CD4-positive, alpha-beta memory T cell (primary cell): ENCODE measurements at places on chromosomes 2 and 18.

- DNase-seq: no peak
- H3K27ac ChIP-seq: no peak overlapping the region
- H3K36me3 ChIP-seq: no peaks in the 10 kb centered on the region
- no peaks in the 10 kb centered on the region for H3K27me3 ChIP-seq
- H3K4me3 ChIP-seq: no peak overlapping the region
- H3K4me1 ChIP-seq: no peaks in the 10 kb centered on the region
Observed at GRCh38 chr2:101064868-101065549, 62.9 kb downstream of the RPL31 start.

DNA sequence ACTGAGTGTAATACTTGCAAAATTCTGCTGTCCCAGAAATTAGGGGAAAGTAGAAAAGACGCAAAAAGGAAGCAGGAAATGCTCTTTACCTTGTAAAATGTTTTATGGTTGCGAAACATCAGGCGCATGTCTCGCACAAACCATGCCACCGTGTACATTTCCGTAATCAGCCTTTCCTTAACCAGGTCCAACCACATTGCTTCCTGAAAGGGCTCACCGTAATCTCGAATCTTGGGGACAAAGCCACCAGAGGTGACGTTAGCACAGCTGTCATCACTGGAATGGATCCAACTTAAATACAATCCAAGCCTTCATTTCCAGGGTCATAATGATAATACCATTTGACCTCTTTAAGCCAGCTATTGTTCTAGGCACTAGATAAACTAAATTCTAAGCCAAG, 49.3 kb downstream of the SP110 start:
- peaks cover 51% of the 10 kb centered on the region for H3K36me3 ChIP-seq
- peaks cover 4% of the 10 kb centered on the region for H3K4me1 ChIP-seq
- peak; percentile 44 for DNase-seq
- H3K27me3 ChIP-seq: no peaks in the 10 kb centered on the region

- no peak overlapping the region for H3K27ac ChIP-seq
- H3K27me3 ChIP-seq: no peaks in the 10 kb centered on the region
- H3K4me3 ChIP-seq: no peak overlapping the region
- no peaks in the 10 kb centered on the region for H3K36me3 ChIP-seq
- H3K4me1 ChIP-seq: no peaks in the 10 kb centered on the region
Observed at GRCh38 chr2:127911737-127912136, 26.0 kb upstream of the AMMECR1L start.

DNA sequence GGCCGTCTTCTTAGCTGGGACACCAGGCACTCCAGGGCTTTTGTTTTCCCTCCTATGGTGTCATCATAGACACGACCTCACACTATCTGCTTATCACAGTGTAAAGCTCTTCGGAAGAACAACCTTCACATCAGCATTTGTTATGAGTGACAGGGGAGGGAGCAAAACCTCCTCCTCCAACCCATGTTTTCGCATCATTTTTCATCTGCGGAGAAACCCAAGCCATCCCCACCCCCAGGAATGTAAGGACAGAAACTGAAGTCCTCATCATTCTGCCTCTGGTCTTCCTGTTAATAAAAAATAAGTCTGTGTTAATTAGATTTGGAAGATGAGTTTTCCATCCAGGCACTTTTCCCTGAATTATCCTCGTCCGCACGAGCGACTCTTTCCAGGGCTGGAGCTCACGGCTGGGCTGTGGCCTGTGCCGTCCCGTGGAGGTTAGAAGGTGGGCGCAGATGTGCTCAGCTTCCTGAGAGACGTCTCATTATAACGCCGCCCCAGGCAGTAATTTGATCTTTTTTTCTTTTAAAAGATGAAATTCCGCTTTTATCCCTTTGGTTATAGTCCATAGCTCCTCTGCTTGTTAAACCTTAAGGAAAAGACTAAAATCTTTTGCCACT, 101.6 kb upstream of the TMEM18 start:
- H3K27ac ChIP-seq: no peak overlapping the region
- H3K4me3 ChIP-seq: no peak overlapping the region
- DNase-seq: no peak
- H3K4me1 ChIP-seq: no peaks in the 10 kb centered on the region
- no peaks in the 10 kb centered on the region for H3K36me3 ChIP-seq

GRCh38 chr2:203431391-203432185, 103.4 kb downstream of the ABI2 start:
- DNase-seq: no peak
- H3K4me3 ChIP-seq: no peak overlapping the region

- H3K36me3 ChIP-seq: no peaks in the 10 kb centered on the region
- no peaks in the 10 kb centered on the region for H3K27me3 ChIP-seq
- no peak overlapping the region for H3K27ac ChIP-seq
Observed at GRCh38 chr2:31522786-31523185, 58.0 kb downstream of the SRD5A2 start.

DNA sequence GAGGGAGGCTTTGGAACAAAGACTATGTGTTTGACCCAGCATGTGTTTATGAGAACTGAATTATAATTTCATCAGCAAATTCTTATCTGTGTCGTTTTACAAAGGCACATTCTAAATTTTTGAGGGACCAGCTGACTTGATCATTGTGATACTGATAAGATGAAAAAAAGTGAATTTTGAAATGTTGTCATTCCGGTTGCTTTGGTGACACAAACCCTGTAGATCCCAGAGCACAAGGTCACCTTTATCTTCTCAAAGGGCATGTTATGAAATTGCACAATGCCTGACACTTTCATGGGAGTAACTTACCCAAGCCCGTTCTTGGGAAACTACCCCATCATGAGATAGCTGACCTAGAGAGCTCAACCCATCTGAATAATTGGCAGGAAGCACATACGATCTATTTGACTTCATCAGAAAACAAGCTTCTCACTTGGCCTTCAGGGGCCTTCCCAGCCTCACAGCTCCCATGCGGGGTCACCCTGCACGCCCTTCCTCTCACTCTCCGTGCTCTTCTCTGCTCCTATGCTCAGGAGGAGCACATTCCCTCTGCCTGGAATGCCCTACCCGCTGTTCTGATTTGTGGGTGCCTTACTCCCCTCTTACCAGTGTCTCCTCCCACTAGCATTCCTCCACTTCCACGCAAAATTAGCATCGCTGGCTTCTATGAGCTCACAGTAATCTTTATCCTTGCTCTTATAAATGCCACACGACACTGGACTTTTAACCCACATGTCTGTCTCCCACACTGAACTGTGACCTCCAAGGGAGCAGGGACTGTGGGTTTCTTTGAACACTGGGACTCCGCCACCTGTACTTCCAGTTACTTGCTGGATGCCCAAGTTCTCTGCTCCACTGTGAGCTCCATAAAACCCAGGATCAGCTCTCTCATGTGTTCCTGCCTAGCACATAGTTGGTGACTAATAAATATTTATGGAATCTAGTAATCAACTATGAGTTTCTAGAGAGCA, 555.8 kb upstream of the ID2 start:
- no peak overlapping the region for H3K4me3 ChIP-seq
- H3K36me3 ChIP-seq: no peaks in the 10 kb centered on the region
- H3K4me1 ChIP-seq: no peaks in the 10 kb centered on the region
- DNase-seq: no peak
- H3K27ac ChIP-seq: no peak overlapping the region
- H3K27me3 ChIP-seq: no peaks in the 10 kb centered on the region

GRCh38 chr2:177010861-177011260, 201.7 kb upstream of the HNRNPA3 start:
- no peak overlapping the region for H3K27ac ChIP-seq
- H3K27me3 ChIP-seq: no peaks in the 10 kb centered on the region
- DNase-seq: no peak
- H3K36me3 ChIP-seq: no peaks in the 10 kb centered on the region

DNA sequence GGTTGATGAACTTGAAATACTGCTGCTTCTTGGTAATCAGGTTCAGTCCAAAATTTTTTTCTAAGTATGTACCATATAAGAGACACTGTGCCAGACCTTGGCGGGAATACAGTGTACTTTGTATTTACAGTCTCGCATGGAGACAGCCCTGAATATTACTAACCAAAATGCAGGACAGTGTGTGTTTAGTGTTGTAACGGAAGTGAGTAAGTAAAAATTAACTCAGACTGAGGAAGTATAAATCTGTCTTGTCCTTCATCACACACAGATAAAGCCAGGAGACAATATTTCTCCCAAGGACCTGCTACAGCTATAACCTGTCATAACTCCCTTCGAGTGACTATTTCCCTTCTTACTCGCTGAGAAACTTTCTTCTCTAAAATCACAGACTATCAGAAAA, 76.9 kb downstream of the ACTR3 start:
- no peak overlapping the region for H3K27ac ChIP-seq
- H3K4me1 ChIP-seq: no peaks in the 10 kb centered on the region
- no peak for DNase-seq
- peaks cover 4% of the 10 kb centered on the region for H3K36me3 ChIP-seq
- H3K4me3 ChIP-seq: no peak overlapping the region

- no peak overlapping the region for H3K4me3 ChIP-seq
- H3K27ac ChIP-seq: no peak overlapping the region
- H3K36me3 ChIP-seq: no peaks in the 10 kb centered on the region
- peak; percentile 50 for DNase-seq
- no peaks in the 10 kb centered on the region for H3K27me3 ChIP-seq
- H3K4me1 ChIP-seq: no peaks in the 10 kb centered on the region
Observed at GRCh38 chr2:237154082-237154638, 68.5 kb downstream of the COPS8 start.

- no peak overlapping the region for H3K27ac ChIP-seq
- no peaks in the 10 kb centered on the region for H3K4me1 ChIP-seq
- H3K4me3 ChIP-seq: no peak overlapping the region
- no peaks in the 10 kb centered on the region for H3K27me3 ChIP-seq
- DNase-seq: no peak
Observed at GRCh38 chr2:180621941-180622918, 358.2 kb upstream of the UBE2E3 start.

DNA sequence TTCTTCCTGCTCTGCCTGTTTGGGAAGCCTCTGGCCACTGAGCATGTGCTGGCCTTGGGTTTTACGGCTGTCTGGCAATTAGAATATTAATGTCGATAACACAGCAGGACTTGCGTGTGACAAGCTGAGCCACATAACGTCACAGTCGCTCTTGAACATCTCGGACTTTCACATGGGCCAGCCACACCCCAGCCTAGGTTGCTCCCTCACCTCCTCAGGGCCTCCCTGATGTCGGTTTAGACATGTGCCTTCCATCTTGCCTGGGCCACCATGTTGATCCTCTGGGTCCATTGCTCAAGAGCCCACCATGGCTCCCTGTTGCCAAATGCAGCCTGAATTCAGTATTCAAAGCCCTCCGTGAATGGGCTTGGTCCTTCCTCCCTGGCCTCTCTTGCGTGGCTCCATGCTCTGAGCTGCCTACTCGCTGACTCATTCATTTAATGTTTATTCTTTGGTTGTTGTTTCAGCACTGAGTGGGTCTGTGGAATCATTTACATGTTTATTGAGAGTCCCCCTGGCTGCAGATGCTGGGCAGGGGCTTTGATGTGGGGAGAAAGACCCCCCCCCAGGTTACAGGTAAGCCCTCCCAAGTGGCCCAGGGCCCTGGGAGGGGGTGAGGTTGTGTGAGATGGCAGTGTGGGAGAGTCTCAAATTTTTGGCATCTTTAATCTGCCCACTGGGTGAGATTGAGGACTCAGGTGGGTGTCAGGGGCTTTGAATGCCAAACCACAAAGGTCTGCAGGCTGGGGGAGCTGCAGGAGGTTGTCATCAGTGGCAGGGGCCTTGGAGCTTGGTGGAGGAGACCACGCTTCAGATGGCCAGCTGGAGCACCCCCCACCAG, 62.0 kb downstream of the ODC1 start:
- no peak overlapping the region for H3K4me3 ChIP-seq
- H3K27ac ChIP-seq: no peak overlapping the region
- no peaks in the 10 kb centered on the region for H3K36me3 ChIP-seq
- peaks cover 96% of the 10 kb centered on the region for H3K4me1 ChIP-seq

- no peak overlapping the region for H3K27ac ChIP-seq
- no peak for DNase-seq
- H3K4me3 ChIP-seq: no peak overlapping the region
- H3K4me1 ChIP-seq: no peaks in the 10 kb centered on the region
- no peaks in the 10 kb centered on the region for H3K36me3 ChIP-seq
- H3K27me3 ChIP-seq: no peaks in the 10 kb centered on the region
Observed at GRCh38 chr2:8267048-8267447, 414.8 kb upstream of the ID2 start.

- no peak for DNase-seq
- H3K27ac ChIP-seq: no peak overlapping the region
- no peak overlapping the region for H3K4me3 ChIP-seq
- no peaks in the 10 kb centered on the region for H3K27me3 ChIP-seq
- no peaks in the 10 kb centered on the region for H3K4me1 ChIP-seq
Observed at GRCh38 chr2:144358979-144359541, 160.9 kb downstream of the ZEB2 start.

GRCh38 chr2:142112757-142113221, 18.0 kb downstream of the LRP1B start:
- H3K4me1 ChIP-seq: no peaks in the 10 kb centered on the region
- H3K36me3 ChIP-seq: no peaks in the 10 kb centered on the region
- H3K27me3 ChIP-seq: no peaks in the 10 kb centered on the region
- no peak overlapping the region for H3K4me3 ChIP-seq
- no peak for DNase-seq

GRCh38 chr2:75190271-75190990, 8.9 kb downstream of the TACR1 start:
- no peaks in the 10 kb centered on the region for H3K36me3 ChIP-seq
- peaks cover 4% of the 10 kb centered on the region for H3K27me3 ChIP-seq
- no peaks in the 10 kb centered on the region for H3K4me1 ChIP-seq
- H3K27ac ChIP-seq: no peak overlapping the region
- H3K4me3 ChIP-seq: no peak overlapping the region

DNA sequence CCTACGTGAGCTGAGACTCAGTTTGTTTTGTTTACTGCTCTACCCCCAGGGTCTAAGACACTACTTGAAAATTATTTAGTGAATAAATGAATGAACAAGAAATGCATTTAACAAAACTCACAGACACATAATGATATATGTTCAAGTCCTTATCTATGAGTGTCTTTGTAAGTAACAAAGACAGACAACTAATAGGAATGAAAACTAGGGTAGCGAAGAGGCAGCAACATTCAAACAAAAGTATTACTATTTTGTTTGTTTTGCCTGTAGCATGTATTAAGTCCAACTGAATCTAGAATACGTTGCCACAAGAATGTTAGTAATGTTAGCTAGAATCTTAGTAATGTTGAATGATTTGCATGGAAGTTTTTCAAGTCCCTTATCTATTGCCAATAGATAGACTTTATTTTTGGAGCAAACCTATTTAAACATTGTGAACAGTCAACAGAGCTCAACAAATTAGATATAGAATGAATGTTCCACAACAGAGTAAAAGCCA, 144.8 kb upstream of the VWC2L start:
- no peak overlapping the region for H3K27ac ChIP-seq
- H3K27me3 ChIP-seq: no peaks in the 10 kb centered on the region
- H3K4me1 ChIP-seq: no peaks in the 10 kb centered on the region
- no peak for DNase-seq

- peaks cover 33% of the 10 kb centered on the region for H3K27me3 ChIP-seq
- peaks cover 14% of the 10 kb centered on the region for H3K4me1 ChIP-seq
- H3K36me3 ChIP-seq: no peaks in the 10 kb centered on the region
- no peak overlapping the region for H3K27ac ChIP-seq
Observed at GRCh38 chr2:236180831-236181453, 12.8 kb upstream of the GBX2 start.

DNA sequence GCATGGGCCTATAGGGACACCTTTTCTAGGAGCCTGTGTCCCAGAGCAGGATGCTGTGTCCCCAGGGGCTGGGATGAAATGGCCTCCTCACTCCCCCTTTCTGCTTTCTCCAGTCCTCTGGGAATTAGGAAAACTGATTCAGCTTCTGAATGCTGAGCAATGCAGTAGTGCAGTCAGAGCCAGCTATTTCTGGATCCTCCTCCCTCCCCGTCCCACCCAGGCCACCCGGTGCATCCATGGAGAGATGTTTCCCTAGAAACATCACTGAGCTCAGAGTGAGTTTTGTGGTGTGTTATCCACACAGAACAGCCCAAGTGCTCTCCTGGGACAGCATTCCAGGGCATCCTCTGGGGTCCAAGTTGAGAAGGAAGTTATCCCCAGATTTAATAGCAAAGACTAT, 125.5 kb downstream of the LOXHD1 start:
- DNase-seq: no peak
- no peak overlapping the region for H3K4me3 ChIP-seq
- no peak overlapping the region for H3K27ac ChIP-seq
- no peaks in the 10 kb centered on the region for H3K27me3 ChIP-seq
